ENCODE measurements at places on chromosomes 4 and X.

DNA sequence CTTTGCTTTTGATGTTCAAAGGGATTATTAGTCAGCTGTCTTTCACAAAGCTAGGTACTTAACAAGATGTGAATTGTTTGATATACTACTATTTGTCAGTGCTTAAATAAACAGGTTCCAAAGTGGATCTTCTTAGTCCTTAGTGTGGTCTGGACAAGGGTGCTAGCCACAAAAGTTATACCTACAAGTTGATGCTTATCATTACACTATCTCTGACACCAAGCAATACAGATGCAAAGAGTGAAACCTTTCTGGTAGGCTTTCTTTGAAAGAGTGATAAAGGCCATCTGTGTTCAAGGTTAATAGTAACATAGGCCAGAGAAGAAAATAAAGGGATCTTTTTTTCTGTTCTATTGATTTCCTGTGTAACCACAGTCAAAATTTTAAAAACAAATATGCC lies 12.2 kb upstream of the RBPJ start:
- DNase-seq = no peak

- DNase-seq = no peak
These were observed 17.2 kb downstream of the USP11 start for GRCh38 chrX:47250017-47250347.

GRCh38 chrX:38357747-38358673 lies 5.6 kb downstream of the OTC start:
- no peak for DNase-seq

DNA sequence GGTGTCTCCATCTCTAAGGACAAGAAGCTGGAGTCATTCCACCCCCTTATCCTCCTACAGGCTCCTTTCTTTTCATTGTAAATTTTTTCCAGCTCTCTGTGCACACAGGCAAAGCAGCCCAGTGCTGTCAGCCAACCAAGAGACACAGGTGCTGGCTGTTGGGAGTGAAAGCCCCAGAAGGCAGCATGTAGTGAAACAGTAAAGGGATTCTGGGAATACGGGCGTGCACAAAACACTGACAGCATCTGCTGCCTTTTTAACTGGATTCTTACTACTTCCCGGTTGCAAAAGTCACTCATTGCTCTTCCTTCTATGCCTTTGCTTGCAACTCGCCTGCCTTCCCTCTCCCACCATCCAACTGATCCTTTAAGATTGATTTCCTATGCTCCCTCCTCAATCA lies 208.6 kb upstream of the PRPS2 start:
- DNase-seq = no peak

GRCh38 chr4:89894649-89895550 lies at the start of gene MMRN1:
Gene MMRN1 (plus strand): TSS chr4:89894854. CDS start chr4:89894972, 118 bp downstream.
- DNase-seq = no peak

- DNase-seq = no peak
These were observed 180.4 kb upstream of the MID1 start for GRCh38 chrX:10800796-10801195.

DNA sequence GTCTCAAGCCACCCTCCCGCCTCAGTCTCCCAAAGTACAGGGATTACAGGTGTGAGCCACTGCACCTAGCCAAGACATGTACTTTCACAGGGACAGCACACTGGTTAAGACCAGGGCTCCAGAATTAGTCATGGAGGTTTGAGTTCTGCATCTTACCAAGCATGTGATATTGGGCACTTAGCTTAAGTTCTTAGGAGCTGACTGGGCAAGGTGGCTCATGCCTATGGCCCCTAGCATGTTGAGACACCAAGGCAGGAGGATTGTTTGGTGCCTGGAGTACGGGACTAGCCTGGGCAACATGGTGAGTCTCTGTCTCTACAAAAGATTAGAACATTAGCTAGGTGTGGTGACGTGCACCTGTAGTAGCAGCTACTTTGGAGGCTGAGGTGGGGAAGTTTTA lies 2.6 kb upstream of the TMEM192 start:
- no peak for DNase-seq

- no peak for DNase-seq
These were observed 70.4 kb downstream of the STARD8 start for GRCh38 chrX:68717663-68718442.

- DNase-seq = no peak
These were observed 10.1 kb downstream of the SHOX start for GRCh38 chrX:640641-641040.

DNA sequence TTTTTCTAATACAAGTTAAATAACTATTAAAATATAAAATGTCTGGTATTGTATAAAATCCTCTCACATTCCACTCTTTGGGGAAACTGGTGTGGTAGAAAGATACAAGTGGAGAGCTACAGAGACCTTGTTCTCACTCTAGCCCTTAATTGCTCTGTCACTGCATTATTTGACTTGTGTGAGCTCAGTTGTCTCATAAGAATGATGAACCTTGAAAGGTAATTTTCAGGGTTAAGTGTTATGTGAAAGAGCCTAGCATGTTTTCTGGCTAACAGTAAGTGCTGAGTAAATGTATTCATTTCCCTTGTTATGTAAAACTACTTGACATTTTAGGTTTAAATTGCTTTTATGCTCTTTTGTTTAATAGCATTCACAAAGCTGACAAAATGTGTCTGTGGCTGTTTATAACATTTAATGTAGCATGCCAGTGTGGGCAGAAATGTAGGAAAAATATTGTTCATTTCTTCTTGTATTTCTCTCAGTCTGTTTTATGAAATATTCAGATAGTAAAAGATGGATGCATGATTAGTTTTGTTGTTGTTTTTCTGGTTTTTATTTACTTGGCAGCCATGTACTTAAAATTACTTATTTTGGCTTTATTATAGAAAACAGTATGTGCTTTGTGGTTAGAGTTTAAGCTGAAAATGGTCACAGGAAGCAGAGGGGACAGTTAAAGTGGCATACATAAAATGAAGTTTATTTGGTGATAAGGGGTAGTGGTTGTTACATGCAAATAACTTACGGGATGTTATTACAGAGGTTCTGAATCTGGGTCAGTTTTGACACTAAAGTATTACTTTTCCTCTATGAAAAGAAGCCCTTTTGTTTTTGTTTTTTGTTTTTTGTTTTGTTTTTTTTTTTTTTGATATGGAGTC lies 29.2 kb downstream of the SLAIN2 start:
- no peak for DNase-seq

DNA sequence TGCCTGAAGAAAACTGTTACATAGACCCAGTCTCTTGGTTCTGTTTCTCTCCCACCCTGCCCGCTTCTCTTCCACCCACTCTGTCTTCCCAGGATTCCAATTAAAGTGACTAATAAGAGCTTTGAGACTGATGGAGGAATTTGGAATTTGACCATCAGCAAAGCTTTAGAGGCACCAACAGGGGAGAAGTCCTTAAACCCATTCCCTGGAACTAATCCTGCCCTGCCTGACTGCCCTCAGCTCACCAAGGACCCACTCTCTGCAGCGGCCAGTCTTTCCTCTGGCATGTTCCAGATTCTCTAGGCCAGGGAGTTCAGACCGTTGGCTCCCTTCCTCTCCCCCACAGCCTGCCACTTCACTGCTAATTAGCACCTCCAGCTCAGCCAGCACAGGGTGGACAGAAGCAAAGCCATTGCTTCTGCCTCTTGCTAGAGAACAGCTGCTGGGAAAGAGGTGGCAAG lies 23.9 kb downstream of the SCD5 start:
- no peak for DNase-seq

GRCh38 chrX:137483554-137483953 lies 82.4 kb upstream of the ZIC3 start:
- no peak for DNase-seq

DNA sequence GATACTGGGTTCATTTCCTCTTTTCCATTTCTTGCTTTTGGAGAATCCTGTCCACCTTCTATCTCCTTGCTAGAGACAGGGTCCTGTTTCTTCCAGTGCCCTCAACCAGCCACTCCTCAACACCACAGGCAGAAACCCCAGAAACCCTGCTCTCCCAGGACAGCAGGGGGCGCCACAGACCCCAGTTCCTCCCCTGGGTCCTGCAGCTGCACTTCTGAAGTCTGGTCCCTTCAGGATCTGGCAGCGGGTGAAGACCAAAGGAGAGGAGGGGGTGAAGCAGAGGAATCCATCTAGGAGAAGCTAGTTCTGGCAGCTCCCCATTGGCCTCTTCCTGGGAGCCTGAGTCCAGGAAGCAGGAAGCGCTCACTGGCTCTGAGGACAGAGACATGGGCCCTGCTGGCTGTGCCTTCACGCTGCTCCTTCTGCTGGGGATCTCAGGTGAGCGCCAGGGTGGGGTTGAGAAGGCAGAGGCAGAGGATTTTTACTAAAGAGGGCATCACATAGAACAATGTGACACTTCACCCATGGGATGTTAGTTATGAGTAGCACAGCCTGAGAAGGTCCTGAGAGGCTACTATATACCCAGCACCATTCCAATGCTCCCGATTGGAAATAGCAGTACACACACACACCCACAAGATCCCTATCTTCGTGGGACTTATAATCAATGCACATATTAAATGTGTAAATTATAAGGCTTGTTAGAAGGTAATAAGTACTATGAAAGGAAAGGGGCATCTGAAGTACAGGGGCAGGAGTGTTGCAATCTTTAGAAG lies at the start of gene PRSS48:
PRSS48 (plus strand) TSS at position 375 of the 776 bp plus-strand sequence; CDS start at position 387, 12 bp downstream.
- peak; percentile 4 for DNase-seq

GRCh38 chr4:176340871-176341685 lies 21.3 kb downstream of the SPCS3 start:
- no peak for DNase-seq

GRCh38 chr4:139278485-139278884 lies 1.5 kb downstream of the MGARP start:
- no peak for DNase-seq

GRCh38 chr4:82381661-82382296 lies 8.0 kb upstream of the HNRNPD start:
- DNase-seq = no peak

DNA sequence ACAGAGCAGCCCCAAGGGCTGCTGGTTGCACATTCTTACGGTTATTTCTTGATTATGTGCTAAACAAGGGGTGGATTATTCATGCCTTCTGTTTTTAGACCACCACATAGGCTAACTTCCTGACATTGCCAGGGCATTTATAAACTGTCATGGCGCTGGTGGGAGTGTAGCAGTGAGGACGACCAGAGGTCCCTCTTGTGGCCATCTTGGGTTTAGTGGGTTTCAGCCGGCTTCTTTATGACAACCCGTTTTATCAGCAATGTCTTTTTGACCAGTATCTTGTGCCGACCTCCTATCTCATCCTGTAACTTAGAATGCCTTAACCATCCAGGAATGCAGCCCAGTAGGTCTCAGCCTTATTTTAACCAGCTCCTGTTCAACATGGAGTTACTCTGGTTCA lies 212.4 kb upstream of the GRID2 start:
- DNase-seq = no peak

- DNase-seq = peak; percentile 1
These were observed at the start of gene MAOB for GRCh38 chrX:43882294-43882681. Gene MAOB (minus strand): TSS chrX:43882450. CDS start chrX:43882299, 151 bp downstream.

GRCh38 chrX:71978164-71978563 lies 67.5 kb downstream of the NHSL2 start:
- DNase-seq = no peak

DNA sequence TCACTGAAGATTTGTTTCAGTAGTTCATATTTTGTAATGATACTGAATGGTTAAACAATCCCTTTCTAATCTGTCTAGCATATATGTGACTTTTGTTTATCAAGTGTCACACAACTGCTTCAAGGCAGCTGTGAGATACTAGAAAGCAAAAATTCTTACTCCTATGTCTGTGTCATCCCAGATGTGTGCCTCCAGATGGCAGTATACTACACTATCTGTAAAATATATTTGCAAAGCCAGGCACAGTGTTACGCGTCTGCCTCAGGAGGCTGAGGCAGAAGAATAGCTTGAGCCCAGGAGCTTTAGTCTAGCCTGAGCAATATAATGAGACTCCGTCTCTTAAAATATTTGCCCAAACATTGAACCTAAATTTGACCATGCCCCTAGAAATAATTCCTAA lies 4.0 kb downstream of the NUDT10 start:
- DNase-seq = no peak

GRCh38 chrX:3462166-3462508 lies 115.7 kb upstream of the MXRA5 start:
- DNase-seq = no peak

DNA sequence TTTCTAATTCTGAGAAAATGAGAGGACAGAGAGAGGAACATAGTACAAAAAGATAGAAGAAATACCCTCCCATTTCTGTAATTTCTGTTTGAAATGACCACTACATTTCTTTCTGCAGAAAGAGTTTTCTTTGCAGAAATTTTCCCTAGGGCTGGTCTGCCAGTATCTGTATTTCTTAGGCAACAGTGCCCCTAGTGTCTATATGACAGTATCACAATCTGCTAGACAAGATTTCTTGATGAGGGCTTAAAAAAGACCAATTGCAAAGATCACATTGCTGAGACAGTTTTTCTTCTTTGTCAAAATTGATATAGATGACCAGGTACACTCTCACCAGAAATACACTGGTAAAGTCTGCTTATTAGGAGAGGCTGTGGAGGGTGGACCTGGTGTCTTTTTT lies 81.0 kb upstream of the ZDHHC15 start:
- no peak for DNase-seq

DNA sequence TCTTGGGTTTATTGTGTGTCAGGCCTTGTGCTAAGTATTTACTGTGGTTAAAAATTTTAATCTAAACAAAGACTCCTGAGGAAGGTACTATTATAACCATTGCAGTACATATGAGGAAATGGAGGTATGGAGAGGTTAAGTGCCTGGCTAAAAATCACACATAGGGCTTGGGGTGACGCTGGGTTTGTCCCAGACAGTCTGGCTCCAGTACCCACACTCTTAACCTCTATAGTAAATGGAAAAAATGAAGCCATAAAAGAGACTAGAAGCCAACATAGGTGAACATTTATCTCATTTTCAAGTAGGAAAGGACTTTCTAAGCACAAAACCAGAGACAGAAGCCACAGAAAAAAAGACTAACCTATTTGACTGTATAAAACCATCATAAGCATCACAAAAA lies 1.9 kb downstream of the FOXP3 start:
- no peak for DNase-seq

DNA sequence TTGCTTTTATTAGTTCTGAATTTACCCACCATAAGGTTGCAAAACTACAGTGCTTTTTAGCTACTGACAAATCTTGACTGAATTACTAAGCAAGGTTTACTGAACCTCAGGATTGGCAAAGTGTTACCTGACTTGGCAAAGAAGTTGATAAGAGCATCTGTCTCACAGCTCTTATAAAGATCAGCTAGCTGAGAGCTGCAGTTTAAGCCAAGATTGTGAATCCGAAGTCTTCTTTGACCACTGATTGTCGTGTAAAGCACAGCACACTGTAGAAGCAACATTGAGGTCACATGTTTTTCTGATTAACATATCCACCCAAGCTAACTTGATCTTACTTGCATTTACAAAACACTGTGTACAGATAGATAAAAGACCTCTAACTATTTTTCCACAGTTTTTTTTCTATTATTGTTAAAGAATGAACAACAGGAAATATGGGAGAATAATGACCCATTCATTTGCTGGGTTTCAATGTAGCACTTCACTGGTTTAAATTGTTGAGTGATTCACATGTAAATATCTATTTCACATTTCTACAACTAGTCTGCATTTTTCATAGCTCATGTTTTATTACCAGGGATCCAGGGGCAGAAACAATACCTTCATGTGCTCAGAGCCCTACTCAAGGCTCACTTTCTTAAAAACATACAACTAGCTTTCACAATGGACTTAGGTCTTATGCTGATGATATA lies 54.0 kb downstream of the METTL14 start:
- no peak for DNase-seq

- DNase-seq = no peak
These were observed 955.3 kb upstream of the LCORL start for GRCh38 chr4:18976884-18977283.
